Fibroblast of the aortic adventitia (primary cell): ENCODE measurements at places on chromosomes 4 and X.

DNA sequence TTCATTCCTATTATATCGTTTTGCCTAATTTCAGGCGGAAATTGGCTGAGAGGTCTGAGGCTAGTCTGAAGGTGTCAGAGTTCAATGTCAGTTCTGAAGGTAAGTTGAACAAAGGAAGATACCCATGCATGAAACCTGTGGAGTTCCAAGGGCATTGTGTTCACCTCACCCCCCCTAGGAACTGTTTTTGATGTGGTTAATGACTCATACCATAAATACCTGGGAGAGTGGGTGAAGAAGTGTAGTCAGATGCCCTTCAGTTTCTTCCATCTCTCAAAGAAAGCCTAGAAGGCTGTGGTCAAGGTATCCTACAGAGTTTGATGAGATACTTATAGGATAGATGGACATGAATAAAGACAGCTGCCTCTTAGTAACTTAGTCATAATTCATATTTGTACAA lies 2.7 kb downstream of the UTP14A start:
- DNase-seq = no peak

DNA sequence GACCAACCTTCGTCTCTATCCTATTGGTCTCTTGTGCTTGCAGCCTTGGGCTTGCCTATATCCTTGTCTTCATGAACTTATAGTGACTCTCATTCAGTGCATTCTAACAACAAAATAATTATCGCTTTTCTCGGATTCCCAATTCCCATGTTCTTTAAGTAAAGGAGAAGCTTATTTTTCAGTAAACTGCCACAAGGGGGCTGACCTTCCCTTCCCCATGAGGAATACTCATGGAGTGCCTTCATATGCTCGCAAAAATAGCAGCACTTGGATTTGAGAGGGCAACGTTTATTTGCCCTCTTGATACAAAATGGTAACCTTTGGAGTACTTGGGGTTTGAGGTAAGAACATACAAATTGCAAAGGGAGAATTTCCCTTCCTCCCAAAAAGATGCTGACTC lies 183.2 kb upstream of the TENT5D start:
- DNase-seq = peak; percentile 22

GRCh38 chrX:78075787-78076389 lies 28.2 kb upstream of the PGK1 start:
- no peak for DNase-seq

DNA sequence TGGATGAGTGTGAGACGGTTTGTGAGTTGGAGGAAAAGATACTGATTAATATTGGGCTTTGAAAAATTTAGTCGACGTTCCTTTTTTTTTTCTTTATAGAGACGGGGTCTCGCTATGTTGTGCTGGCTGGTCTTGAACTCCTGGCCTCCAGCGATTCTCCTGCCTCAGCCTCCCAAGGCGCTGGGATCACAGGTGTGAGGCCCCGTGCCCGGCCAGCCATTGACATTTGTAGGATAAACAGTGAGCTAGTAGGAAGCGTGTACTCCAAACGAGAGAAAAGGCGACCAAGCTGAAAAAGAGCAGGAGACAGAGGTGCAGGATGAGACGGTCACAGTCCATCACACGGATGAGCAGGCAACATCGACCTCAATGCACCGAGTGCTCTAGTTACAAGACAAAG lies 19.4 kb downstream of the PPP2R3B start:
- DNase-seq = no peak

- no peak for DNase-seq
Measured at GRCh38 chrX:81957900-81958545, 756.1 kb downstream of the SH3BGRL start.
